ENCODE measurements at places on chromosomes 1 and 21. TPM values are rescaled to one million over a fixed set of nuclear protein-coding genes. Genes with fewer than 3 reads are reported as not detected.

Gene SLC44A5
- total RNA-seq: 0.21 TPM

Gene C1orf53
- total RNA-seq: 2.1 TPM

DNA sequence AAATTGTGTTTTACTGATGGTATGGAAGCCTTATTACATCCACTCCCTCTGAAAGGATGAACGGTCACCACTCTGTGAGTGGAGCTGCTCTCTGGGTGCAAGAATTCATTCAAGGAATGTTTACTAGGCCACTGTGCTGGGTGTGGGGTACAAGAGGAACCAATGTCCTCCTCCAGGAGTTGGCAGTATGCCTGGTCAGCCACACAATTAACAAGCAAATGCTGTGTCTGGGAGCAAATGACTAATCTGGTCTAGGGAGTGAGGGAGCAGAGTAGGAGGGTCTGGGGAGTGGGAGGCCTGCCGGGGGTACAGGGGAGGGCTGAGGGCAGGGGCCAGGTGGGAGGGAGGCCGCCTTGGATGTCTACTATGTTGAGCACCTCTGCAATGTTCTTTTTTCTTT, 27.2 kb upstream of the TDRD10 start:
- no peak for DNase-seq

DNA sequence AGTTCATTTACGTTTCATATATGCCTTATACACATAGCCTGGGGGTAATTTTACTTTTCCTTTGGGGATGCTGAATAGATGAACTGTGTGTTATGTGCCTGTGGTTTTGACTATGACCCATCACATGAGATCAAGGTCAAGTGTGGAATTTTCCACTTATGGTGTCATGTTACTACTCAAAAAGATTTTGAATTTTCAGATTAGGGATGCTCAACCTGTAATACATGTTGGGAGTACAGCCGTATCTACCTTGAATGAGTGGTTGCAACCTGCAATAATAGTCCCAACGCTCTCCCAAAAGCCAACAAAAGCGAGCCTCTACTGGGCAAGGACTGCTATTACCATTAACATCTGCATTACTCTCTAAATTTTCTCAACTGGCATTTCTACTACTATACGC, 68.5 kb upstream of the SDC3 start:
- no peak for DNase-seq

Gene REG4
- total RNA-seq: not detected

- DNase-seq: no peak
Observed at GRCh38 chr1:216641669-216642460, 81.4 kb downstream of the ESRRG start.

DNA sequence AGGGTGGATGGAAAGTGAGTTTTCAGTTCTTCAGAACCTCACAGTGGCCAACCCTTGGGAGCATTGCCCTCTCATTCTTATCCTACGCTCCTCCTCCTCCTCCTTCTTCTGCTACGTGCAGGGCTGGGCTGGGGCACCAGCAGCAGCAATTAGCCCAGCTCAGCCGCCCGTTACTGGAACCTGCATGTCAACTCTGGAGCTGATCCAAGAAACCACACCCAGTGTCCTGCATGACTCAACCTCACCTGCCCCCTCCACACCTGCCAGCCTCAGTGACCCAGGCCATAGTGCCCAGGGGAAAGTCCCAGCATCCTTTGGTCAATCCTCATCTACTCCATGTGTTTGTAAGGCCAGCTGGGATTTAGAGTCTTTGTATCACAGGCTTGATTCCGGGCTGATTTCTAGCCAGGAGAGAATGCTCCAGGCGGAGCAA, 12.6 kb downstream of the ELF3 start:
- no peak for DNase-seq

Gene C8A
- not detected for total RNA-seq

DNA sequence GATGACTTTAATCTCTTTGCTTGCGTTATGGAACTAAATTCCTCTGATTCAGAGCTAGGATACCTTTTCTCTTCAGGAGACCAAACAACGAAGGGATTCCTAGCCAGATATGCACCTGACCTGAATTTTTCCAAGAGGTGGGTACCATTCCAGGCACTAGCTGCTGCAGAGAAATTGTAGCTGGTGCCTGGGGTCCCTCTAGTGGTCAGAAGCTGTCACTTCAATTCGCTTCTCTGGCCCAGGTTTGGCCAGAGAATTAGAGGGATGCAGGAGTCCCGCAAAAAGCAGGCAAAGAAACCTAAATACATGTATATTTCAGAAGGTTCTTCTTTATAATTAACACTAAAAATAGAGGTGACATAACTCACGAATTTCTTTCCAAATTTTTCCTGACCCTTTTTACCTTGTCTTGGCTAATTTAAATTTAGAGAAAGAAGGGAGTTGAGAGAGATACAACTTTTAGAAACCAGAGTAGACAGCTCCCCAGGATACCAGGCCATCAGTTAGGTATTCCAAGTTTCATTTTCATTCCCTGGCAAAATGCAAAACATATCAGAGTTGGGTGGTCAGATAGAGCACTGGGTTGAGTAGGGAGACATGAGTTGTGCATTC, 9.6 kb downstream of the ACKR1 start:
- no peak for DNase-seq

Gene FMO2
- 0.94 TPM for total RNA-seq

- no peak for DNase-seq
Observed at GRCh38 chr1:200427744-200428143, 17.9 kb upstream of the ZNF281 start.

GRCh38 chr1:231866392-231867331, 240.1 kb downstream of the DISC1 start:
- DNase-seq: no peak

DNA sequence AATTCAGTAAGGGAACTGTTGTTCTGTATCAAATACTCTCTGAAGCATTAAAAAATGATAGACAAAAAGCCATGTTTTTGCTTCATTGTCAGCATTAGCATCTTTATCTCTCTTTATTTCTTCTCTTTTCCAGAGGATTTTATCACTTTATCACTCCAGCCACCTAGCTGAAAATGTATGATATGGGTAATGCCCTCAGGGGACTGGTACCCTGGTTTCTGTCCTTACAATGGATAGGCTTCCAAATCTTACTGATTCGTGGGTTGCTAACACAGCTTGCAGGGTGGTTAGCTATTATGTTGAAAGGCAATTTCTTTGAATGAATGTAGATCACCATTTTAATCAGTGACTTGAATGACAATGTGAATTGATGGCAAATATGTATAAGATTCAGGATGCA, 23.3 kb upstream of the HRNR start:
- DNase-seq: no peak

DNA sequence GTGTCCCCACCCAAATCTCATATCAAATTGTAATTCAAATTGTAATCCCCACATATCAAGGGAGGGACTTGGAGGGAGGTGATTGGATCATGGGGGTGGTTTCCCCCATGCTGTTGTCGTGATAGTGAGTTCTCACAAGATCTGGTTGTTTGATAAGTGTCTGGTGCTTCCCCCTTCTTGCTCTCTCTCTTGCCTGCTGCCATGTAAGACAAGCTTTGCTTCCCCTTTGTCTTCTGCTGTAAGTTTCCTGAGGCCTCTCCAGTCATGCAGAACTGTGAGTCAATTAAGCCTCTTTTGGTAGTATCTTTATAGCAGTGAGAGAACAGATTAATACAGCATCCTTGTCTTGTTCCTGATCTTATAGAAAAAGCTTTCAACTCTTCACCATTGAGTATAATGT, 6.5 kb upstream of the LRRC39 start:
- DNase-seq: no peak

DNA sequence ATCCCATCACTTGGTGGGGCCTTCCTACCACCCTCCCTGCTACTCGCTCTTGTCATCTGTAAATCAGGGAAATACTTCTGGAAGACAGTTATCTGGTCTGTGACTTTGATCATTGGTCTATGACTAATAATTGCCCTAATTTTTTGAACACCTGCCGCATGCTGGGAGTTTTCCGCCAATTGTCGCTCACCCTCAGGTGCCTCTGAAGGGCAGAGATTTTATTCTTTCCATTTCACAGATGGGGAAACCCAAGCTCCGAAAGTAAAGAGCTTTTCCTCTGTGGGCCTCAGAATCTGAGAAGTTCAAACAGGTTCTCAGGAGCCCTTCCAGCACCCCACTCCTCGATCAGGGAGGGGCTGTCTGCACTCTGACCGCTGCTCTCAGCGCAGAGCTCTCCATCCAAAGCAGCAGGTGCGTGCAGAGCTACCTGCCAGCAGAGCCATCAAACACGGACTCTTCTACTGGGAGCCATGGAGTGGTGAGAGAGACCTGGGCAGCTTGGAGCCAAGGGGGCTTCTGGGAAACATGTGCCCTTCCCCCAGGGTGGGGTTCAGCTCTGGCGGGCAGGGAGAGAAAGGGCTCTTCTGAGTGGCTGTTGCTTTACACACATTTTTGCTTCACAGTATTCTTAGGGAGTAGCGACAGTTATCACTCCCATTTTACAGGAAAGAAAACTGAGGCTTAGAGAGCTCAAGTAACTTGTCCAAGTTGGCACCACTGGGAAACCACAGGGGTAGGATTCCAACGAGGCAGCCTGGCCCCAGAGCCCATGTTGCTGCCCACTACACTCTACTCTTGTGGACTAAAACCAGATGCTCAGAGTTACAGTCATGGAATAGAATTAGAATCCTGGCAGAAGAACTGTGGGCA, 5.8 kb upstream of the RUNX3 start:
- DNase-seq: no peak

Gene FCGR3A
- not detected for total RNA-seq

- DNase-seq: no peak
Observed at GRCh38 chr1:66231217-66231616, 302.7 kb upstream of the SGIP1 start.

Gene TCHHL1
- total RNA-seq: not detected

Gene PTPN22
- not detected for total RNA-seq

DNA sequence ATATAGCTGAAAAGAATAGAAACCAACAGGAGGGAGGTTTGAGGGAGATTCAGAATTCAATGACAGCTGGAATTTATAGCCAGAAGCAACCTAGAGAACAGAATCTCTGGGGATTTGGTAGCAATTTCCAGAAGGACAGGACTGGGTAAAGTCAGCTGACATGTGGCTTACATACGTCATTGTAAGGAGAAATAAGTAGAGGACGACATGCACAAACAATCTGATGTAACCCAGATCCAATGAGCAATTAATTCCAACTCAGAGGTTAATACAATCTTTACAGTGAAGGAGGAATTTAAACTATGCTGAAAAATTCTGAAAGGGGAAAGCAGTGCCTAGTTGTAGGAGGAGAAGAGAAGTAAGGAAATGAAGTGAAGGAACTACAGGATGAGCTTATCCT, 383.9 kb downstream of the PTBP2 start:
- no peak for DNase-seq

Gene KMO
- not detected for total RNA-seq

Gene LRRC38
- not detected for total RNA-seq

Gene MEGF6
- 255 TPM for total RNA-seq

- no peak for DNase-seq
Observed at GRCh38 chr1:38028105-38028591, 15.6 kb downstream of the UTP11 start.

- no peak for DNase-seq
Observed at GRCh38 chr1:108692724-108693655, 880 bp downstream of the PRPF38B start.

Gene TNNI3K
- not detected for total RNA-seq

DNA sequence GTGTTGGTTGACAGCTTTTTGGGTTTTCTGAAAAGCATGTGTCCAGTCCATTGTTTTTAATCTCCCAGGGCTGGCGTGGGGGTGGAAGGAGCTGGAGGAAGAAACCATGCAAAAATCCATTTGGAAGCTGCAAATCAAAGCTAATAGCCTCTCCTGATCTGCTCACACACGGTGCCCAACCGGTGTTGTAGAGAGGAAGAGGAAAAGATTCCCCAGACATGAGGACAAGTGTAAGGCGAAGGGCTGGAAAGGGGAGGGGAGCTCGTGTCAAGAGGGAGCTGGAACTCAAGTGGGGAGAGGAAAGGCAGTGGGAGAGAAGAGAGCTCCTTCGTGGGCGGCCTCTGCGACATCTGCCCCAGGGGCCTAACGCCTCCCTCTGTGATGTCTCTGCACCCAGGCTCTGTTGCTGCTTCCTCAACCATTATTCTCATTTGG, 112.3 kb upstream of the IRF2BP2 start:
- no peak for DNase-seq

DNA sequence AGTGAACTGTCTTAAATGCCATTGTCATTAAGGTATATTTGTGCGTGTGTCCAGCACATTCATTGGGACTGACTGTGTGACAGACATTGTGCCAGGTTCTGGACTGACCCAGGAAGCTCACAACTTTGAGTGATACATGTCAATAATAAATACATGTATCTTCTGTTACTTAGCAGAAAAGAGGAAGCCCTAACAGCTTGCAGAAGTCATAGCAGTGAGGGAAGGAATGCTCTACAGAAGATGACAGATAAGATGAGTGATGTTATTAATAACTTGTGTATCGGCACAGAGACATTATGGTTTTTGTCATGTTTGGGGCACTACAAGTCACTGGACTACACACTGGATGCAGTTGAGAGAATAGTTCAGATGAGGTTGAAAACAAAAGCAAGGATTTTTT, 1.2 kb upstream of the SRSF11 start:
- no peak for DNase-seq

DNA sequence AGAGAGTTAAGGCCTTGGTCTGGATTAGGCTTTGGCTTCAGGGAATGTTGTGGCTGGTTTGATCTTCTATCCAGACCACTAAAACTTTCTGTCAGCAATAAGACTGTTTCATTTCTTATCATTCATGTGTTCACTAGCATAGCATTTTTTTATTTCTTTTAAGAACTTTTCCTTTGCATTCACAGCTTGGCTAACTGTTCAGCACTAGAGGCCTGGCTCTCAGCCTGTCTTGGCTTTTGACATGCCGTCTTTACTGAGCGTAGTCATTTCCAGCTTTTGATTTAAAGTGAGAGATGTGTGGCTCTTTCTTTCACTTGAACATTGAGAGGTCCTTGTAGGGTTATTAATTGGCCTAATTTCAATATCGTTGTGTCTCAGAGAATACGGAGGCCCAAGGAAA, 62.5 kb downstream of the RNF220 start:
- no peak for DNase-seq

- no peak for DNase-seq
Observed at GRCh38 chr1:184896000-184896399, 78.3 kb downstream of the NIBAN1 start.

Gene C1QB
- total RNA-seq: not detected

Gene SELL
- total RNA-seq: not detected

Gene ST6GALNAC3
- total RNA-seq: 7.3 TPM

- DNase-seq: no peak
Observed at GRCh38 chr21:42545745-42546144, 32.1 kb downstream of the SLC37A1 start.

- DNase-seq: no peak
Observed at GRCh38 chr1:67724928-67725560, 40.0 kb downstream of the GADD45A start.

Gene ELF3
- total RNA-seq: 0.56 TPM

Measured in osteocyte (in vitro differentiated cells).